ENCODE measurements at places on chromosomes 7 and 10.

DNA sequence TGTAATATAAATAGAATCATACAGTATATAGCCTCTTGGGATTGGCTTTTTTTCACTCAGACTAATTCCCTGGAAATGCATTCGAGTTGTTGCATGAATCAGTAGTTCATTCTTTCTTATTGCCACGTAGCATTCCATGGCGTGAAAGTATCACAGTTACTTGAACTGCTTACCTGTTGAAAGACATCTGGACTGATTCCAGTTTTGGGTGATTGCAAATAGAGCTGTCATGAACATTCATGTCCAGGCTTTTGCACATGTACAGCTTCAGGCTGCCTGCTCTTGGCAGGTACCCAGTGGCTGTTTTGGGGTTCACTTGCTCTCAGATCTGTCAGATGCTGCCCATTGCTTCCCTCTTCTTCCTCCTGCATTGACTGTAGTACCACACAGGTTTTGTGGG is 54.9 kb downstream of the LRGUK start:
- DNase-seq, result no peak

GRCh38 chr10:131271195-131271880 is 40.2 kb downstream of the TCERG1L start:
- DNase-seq, result no peak

GRCh38 chr7:50479743-50480517 is 29.8 kb upstream of the FIGNL1 start:
- no peak for DNase-seq

DNA sequence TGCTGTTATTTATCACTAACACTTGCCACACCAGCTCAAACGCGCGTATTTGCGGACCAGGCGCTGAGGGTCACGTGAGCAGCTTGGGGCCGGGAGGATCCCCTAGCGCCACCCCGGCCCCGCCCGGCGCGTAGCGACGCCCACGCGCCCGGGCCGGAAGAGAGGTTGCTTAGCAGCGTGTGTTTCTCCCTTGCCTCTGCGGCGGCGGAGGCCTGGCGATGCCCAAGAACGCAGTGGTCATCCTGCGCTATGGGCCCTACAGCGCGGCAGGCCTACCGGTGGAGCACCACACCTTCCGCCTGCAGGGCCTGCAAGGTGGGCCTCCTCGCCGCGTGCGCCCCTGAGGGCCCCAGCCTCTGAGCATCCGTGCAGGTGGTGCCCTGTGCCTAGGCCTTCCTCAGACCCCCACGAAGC is at the start of gene C10orf53:
TSS of gene C10orf53 (plus strand) at position 172 of the 414 bp plus-strand sequence. CDS start at position 219, 47 bp downstream.
- peak; percentile 37 for DNase-seq
